SIG-M5 (cell line): ENCODE measurements at places on chromosomes 2 and 18.

- DNase-seq: no peak
Measured at GRCh38 chr2:59968441-59968840, 585.0 kb downstream of the BCL11A start.

DNA sequence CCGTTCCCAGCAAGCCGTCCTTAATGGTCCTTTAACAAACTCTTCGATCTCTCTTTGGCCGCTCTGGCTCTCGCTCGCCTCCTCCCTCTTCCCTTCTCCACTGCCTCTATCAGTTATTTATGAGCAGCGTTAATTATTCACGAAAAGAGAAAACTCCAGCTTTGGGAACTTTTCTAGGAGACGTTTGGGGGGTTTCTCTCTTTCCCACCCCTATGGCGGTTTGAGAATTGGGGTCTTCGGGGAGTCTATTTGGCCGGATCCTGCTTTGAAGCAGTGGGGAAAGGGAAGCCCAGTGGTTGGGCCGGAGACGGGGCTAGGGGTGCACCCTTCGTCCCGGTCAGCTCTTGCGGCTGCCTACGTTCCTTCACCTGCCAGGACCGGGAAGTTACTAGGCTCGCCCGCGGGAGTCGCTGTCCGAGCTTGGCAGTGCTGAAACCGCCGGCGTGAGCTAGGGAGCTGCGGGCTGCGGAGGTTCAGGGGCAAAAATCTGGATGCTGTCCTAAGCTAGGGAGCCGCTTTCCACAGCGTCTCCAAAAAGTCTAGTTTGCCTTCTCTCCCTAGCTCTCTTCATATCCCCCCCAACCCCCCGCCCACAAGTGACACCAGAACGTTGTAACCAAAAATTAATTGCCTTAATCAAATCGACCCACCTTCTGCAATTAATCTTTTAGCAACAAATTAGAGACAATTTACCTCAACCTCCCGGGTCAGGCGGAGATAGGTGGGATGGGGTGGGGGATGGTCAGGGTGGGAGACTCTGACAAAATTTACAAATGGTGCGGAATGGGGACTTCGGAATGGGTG, 8.9 kb upstream of the SKOR2 start:
- DNase-seq: no peak

- no peak for DNase-seq
Measured at GRCh38 chr2:12243381-12243780, 473.4 kb upstream of the TRIB2 start.

- DNase-seq: no peak
Measured at GRCh38 chr2:23486684-23487075, 101.7 kb downstream of the KLHL29 start.

DNA sequence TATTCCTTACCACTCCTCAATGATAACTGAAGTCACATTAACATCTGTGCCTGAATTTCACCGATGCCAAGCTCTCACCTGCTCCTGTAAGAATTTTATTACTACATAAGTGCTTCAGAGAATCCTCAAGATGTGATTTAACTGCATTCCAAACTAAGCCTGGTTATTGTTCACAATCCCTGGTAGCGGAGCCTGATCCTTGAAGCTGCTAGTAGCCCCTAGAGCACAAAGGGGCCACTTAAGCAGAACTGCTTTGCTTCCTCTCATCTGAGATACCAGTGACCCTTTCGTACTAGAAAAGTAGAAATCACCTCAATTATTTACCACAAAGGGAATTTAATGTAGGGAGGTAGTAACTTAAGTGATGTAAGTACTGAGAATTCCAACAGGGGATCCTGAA, 529.6 kb downstream of the CPS1 start:
- no peak for DNase-seq

GRCh38 chr18:35770376-35771014, 189.0 kb downstream of the GALNT1 start:
- no peak for DNase-seq

DNA sequence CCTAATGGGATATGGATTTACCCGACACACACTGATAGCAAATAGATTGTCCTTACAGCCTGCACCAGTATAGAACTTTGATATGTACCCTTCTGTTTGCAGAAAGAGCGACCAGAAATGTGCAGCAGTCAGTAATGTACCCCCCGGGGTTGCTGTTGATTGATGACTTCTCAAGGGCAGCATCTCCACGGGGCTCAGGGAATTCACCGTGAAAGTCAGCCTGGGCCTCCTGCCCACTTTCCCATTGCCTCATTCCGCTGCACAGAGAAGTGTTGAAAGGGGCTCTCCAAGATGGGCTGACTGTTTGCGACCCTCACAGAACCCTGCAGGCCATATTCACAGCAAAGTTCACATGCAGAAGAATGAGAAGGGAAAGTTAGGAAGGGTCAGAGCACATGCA, 241.3 kb downstream of the PRKCE start:
- DNase-seq: no peak

DNA sequence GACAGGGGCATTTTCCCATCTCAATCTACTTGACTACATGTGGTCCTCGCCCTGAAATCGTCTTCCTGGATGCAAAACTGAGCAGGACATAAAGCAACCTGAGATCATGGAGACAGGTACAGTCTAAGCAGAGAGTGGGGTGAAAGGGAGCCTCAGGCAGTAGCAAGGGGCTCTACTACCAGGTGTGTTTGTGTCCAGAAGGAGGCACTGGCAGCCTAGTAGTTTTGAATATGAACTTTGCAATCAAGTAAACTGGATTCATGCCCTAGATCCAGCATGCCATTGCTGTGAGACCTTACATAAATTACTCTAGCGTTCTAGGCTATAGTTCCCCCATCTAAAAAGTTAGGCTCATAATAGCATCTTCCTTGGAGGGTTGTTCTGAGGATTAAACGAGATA, 147.4 kb downstream of the TXNL1 start:
- no peak for DNase-seq

DNA sequence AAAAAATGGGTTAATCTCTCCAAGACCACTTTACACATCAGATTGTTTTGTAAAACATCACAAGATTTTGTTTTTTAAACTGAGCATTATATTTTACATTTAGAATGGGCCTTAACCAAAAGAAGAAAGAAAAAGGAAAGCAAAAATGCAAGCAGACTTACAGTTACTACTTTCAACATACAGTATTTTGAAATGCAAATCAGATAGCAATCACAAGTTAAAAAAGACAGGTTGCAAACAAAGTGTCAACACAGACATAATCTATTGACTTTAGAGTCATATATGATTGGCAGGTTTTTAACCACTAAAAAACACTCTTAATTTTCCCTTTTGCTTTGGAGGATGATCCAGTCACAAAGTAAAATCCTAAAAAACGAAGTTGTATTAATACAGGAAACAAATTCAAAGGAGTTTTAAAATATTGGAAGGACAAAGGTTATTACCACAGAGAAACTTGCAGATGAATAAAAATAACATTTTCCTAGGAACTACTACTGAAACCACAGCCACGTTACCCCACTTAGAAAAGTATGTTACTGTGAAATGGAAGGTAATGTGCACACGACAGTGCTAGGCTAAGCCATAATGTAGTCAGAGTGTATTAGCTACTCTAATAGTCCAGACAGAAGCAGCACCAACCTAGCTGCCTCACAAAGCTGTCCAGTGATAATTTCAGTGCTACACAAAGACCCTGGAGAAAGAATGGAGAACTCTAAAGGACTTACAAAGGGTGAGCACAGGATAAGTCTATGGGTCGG, 22.9 kb downstream of the DARS1 start:
- no peak for DNase-seq

DNA sequence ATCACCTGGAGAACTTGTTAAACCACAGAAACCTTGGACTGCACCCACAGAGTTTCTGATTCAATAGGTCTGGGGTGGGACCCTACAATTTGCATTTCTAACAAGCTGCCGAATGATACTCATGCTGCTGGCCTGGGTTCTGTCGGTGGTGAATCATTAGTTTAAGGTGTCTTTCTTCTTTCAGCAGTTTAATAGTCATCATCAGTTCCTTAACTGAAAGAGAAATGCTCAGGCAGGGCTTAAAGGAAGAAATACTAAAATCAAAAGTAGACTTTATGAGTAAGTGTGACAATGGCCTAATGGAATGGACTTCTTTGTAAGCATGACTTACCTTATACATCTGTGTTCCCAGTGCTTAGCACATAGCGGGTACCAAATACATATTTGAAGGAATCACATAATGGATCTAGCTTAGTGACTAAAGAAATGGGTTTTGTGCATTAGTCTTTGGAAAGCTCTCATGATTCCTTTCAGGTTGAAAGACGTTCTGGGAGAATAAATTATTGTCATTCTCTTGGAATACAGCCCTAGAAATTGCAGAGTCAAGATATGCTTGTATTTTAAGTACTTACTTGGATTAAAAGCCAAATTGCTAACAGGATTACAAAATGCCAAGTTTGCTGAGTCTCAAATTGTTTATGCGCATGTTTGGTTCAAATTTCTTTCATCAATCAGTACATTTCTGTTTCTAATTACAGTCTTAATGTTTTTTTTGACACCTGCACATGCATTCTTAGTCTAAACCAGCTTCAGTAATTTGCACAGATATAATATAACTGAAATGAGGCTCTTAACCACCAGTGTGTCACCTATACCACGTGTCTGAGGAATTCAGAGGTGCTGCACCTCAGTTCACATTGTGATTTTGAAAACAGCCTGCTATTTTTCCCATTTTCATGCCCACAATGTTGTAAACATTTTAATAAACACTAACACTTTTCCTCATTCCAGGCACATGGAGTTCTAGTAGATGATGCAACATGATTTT, 220.3 kb upstream of the NRP2 start:
- no peak for DNase-seq

DNA sequence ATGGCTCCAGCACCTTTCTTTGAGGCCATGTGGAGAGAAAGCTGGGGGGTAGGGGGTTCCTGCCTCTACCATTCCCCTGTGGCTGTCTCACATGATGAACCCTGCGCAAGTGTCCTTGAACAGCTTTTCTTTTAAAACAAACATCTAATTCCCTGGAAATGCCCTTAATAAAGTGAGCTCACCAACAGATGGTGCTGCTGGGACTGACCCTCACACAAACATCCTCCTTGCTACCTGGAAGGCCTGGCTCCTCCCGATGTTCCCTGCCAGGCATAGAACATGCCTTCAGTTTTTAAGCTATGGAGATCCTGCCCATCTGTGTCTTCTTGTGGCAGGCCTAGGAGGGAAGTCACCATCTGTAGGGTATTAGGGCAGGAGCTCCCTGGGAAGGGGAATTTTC, 60.7 kb upstream of the GATA6 start:
- DNase-seq: no peak

- DNase-seq: no peak
Measured at GRCh38 chr2:170255971-170256370, 78.0 kb downstream of the MYO3B start.

DNA sequence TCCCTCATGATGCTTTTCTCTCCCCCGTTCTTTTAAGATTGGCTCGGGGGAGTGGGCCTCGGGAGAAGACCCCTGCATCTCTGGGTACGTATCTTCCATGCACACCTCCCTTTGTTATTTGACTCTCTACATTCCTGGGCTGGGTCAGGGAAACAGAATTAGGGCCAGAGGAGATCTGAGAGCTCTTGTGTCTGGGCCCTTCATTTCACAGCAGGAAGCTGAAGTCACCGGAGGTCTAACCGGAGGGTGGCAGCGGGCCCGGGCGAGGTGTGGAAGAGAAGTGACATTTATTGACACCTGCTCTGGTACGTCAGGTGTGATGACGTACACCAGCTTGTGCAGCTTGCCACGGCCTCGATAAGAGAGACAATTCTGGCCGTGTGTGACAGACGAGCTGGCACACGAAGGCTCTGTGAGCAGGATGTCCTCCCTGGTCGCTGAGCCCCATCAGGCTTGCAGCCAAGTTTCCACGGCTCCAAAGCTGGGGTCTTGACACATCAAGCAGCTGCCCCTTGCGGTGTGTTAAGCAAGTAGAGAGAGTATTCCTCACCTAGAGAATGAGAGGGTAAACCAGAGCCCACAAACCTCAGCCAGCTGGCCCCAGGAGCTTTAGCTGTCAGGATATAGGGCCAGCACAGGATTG, 30.4 kb downstream of the TOGARAM2 start:
- DNase-seq: no peak

DNA sequence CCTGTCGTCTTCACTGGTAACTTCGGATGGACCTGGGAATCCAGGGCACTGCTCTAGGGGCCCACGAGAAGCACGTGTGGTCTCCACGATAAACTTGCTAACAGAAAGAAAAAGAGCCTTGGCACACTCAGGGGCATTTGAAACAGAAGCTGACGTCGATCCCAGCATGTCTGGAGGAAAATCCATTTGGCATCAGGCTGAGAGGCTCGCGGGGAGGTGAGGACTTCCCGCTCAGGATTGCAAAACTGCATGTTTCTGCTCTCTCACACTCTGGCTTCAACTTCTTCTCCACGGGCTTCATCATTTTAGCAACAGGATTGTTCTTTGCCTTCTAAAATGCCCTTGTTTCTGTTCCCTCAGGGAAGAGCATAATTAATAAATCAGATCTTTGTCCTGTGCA, 181.7 kb upstream of the COPS8 start:
- no peak for DNase-seq

- DNase-seq: no peak
Measured at GRCh38 chr18:56245866-56246580, 392.4 kb downstream of the TXNL1 start.

GRCh38 chr2:80001701-80002101, 302.9 kb downstream of the LRRTM1 start:
- no peak for DNase-seq

DNA sequence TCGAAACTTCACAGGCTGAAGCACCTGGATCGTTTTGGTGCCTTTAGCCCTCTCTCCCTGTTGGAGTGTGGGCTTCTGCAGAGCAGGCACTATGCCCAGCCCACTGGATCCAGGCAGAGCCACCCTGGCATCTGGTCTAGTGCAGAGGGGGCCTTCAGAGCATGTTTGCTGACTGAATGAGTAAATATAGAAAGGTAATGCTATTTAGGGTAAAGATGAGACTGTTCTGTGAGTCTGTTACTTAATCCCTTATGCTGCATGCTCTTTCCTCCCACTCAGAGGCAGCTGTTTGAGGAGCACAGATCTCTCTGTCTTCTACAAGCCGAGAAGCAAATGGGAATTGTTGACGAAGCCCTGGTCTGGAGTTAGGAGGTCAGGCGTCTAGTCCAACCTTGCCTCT, 130.2 kb downstream of the RGPD3 start:
- DNase-seq: no peak

DNA sequence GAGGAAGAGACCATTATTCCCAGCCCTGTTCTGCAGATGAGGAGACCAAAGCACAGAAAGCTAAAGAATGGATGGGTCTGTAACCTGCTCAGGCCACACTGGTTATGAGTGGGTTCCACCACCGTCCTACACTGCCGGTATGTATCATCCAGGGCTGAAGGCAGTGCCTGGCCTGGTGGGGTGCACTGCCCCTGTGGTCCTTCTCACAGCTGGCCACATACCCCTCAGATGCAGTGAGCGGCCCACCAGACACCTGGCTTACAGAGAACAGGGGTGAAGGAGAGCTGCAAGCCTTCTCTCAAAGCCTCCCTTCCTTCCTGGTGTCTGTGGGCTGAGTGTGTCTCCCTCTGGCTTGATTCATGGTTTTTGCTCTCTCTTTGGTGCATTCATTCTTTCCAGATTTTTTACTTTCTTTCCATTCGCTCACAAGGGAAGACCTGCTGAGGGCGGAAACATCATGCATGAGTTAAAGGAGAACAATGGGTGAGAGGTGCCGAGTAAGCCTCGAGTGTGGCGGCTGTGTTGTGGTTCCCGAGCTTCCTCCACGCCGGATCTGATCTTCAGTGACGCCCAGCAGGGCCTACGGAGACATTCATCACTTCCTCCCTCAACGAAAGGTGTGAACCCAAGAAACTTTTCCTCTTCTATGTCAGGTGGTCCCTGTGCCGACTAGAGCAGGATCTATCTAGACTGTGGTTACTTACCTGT, 62.1 kb upstream of the REL start:
- no peak for DNase-seq
